Effector CD8-positive, alpha-beta T cell (primary cell): ENCODE measurements at places on chromosomes 1 and 21.

DNA sequence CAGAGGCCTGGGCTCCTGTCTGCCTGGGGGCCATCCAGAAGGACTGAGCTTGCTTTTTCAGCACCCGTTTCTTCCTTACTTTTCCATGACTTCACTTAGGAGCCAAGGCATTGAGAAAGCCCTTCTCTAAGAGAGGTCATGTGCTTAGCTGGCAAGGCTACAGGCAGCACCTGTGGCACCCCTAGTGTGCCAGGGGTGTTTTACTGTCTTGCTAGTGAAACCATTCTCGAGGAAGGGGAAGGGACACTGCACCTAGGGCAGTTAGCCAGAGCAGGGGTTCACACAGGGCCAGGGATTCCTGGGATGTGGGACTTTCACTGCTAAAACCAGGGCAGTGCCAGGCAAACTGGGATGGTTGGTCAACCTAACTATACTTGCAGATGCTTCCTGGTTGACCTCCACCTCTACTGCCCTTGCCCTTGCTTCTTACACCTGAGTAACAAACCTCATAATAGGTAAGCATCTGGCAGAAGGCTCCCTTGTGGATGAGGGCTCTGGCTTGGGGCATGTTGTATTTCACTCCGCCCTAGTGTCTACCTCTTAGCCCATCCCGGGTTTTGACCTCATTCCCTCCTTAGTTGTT lies 69.2 kb downstream of the NOS1AP start:
- DNase-seq: no peak

- no peak for DNase-seq
Measured at GRCh38 chr1:228825840-228826484, 90.7 kb downstream of the RHOU start.

GRCh38 chr1:224753491-224753890 lies 137.4 kb downstream of the CNIH3 start:
- DNase-seq: no peak

DNA sequence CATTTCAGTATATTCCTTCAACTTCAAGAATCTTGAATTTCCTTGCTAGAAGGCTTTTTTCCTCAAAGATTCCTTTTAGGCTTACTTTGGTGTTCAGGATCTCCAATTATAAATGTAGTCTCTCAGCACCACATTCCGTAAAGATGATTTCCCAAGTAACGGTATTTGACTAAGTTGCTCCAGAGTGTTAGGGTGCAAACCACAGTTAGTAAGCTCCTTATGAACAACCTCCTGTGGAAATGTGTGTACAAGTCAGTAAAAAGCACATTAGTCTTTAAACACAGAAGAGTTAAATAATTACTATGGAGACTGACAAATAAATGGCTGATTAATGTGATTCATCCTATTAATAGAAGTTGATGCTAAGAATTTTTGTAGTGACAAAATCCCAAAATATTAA lies 10.3 kb downstream of the DONSON start:
- DNase-seq: no peak

- DNase-seq: no peak
Measured at GRCh38 chr1:205258719-205259118, 31.0 kb downstream of the TMCC2 start.
